Stimulated activated CD4-positive, alpha-beta T cell treated with anti-CD3 and anti-CD28 coated beads, Interleukin-15, amount 100 ng/mL, for 48 hours (primary cell): ENCODE measurements at places on chromosomes 7 and 10.
A peak's percentile ranks its signal among the peaks of the same experiment; 100 is the strongest.

- DNase-seq: no peak
Observed at GRCh38 chr7:15015545-15016314, 113.2 kb upstream of the DGKB start.

GRCh38 chr7:20021831-20022230 lies 195.4 kb downstream of the MACC1 start:
- DNase-seq: no peak

GRCh38 chr7:110095372-110096052 lies 995.4 kb upstream of the LRRN3 start:
- no peak for DNase-seq

DNA sequence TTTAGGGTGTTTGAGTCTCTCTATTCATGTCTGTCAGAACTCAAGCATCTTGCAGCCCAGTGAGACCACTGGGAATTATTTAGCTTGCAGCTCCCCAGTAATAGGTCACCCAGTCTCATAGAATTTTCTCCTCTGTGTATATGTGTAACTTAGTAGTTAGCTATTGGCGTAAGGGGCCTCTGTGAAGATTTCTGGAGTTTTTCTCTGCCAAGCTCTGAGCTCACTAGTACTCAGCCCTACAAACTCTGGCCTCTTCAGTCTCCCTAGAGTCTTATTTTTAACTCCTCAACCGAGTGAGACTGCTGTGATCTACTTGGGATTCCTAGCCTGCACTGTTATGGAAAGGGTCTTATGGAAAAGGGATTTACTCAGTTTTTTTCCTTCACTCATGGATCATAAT lies 90.2 kb downstream of the PPP1R9A start:
- DNase-seq: no peak

DNA sequence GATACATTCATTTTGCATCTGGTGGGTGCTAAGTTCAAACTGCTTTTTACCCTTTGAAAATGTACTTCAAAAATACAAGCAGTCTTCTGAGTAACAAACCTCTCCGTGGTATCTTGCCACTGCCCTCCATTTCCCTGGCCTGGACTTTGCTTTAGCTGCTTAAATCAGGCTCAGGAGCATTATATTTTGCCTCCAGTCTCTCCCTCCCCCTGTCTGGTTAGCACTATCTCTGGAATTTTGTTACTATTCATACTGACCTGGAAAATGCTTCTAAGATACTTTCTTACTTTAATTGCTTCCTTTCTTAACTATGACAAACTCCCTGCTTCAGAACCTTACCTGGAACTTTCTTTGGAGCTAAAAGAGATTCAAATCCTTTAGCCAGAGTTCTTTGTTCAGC lies 369.8 kb downstream of the GFRA1 start:
- DNase-seq: no peak

DNA sequence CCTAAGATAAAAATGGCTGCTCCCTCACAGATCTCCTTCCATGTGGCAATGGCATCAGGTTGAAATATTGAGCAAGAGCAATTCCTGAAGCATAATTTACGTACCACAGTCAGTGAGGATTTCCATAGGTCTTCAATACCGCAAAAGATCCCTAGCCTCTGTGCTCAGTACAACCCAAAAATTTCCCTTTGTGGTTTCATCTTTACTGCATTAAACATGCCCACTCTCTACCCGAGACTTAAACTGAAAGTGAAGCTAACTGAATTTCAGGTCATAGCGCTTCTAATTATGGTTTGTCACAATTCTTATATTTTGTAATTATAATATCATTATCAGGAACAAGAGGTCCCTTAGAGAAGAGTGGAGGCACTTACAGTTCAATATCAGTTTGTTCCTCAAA lies 1071.1 kb downstream of the XPNPEP1 start:
- DNase-seq: no peak

GRCh38 chr7:127798023-127798422 lies 146.0 kb downstream of the SND1 start:
- no peak for DNase-seq

- no peak for DNase-seq
Observed at GRCh38 chr7:66356277-66356721, 151.2 kb downstream of the TPST1 start.

- no peak for DNase-seq
Observed at GRCh38 chr10:98235846-98236245, 32.1 kb downstream of the LOXL4 start.

DNA sequence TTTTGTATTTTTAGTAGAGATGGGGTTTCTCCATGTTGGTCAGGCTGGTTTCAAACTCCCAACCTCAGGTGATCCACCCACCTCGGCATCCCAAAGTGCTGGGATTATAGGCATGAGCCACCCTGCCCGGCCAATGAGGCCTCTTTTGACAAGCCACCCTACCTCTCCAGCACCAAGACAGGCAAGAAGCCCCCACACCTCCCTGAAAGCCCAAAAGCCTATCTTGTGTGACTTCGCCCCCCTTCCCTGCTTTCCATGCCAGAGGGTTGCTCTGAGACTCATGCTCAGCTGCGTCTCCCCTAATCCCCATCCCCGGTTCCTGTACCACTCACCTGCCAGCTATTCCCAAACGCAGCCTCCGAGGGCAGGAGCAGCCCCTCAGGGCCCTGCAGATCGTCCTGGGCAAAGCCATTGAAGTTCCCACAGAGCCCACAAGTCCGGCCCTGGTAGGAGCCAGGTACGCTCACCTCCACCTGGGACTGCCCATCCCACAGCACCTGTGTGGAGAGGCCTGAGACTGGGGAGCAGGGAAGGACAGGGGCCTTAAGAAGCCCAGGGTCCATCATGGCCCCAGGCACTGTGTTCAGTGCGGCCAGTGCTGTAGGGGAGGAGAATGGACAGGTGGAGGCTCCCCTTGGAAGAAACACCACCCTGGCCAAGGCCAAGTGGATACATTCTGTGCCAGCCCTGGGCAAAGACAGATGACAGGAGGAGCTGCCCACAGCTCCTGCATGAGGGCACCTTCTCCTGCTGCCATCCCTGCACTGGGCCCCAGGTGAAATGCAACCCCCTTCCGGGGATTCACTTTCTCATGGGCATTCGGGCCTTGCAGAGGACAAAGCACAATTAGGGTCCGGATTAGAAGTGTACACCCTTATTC lies 15.8 kb downstream of the ATP6V1F start:
- DNase-seq: no peak

DNA sequence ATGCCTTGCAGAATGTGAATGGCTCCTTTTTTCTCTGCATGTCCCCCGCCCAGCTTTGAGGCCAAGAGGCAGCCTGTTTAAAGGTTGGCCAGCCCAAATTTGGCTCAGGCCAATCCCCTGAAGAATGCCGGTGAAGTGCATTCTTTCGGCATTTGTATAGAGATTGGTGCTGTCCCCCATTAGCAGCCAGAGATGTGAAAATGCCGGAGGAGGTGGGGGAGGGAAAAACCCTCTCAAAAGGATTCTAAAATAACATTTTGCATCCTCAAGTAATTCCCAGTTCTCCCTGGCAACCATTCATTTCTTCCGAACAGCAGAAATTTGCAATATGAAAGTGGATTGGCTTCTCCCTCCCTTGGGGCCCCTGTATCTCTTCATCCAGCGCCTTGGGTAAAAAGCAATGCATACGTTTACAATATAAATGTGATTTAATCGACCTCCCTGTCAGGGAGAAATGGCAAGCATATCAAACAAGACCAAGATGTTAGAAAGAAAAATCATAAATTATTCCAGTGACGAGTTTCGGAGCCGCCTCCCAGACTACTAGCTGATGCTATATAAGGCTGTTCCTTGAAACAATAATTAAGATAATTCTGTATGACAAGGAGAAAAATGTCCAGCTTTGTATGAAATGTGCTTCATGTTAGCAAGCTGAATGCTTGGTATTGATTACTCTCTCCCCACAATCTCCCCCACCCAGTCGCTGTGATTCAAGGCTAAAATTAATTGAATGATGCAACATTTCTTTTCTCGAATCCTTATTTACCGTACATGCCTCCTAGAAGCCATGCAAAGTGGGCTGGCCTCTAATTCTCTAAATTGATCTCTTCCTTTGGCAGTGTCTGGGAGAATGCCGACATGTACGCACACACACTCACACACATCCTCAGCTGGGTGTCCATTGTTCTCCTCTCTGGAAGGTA lies 323.7 kb downstream of the RPS24 start:
- no peak for DNase-seq

DNA sequence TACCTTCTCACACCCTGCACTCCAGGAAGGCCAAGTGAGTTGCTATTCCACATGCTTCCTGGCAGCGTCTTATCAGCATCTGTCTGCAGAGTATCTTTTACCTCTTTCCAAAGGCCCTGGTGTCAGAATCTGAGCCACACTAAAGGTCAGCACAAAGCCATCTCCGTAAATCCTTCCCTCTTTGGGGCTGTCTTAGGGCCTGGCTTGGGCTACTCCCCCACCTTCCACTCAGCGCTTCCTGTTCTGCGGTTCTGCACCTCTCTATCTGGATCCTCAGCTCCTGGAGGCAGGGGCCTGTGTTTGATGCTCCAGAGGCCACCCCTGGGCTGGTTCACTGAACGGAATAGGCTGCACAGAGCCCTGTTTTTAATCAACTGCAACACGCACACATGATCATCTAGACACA lies 334.8 kb upstream of the GALNT17 start:
- no peak for DNase-seq

GRCh38 chr7:35975851-35976454 lies 175.1 kb downstream of the SEPTIN7 start:
- peak; percentile 35 for DNase-seq

DNA sequence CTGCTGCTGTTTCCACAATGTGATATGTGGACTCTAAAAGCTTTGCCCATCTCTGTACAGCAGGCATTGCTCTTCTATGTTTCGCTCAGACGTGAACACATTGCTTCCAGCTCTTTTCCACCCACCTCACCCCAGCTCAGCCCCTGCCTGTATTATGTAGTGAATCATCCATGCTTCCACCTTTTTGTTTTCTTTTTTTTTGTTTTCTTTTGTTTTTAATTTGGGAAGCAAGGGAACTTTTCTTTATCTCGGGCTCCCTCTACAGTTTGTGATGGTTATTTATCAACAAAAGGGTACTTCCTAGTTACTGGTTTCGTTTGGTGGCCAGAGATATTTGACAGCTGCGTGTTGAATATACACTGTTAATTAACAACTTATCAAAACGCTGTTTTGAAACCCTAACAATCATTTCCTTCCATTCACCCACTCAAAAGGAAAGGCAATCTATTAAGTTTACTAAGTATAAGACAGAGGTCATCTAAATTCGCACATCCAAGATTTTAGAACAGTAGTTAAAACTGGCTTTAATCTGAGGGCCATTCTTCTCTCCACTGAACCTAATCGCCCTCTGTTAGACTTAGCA lies 127.9 kb upstream of the STK17A start:
- DNase-seq: no peak

GRCh38 chr7:144594580-144594979 lies 191.1 kb upstream of the NOBOX start:
- DNase-seq: no peak

DNA sequence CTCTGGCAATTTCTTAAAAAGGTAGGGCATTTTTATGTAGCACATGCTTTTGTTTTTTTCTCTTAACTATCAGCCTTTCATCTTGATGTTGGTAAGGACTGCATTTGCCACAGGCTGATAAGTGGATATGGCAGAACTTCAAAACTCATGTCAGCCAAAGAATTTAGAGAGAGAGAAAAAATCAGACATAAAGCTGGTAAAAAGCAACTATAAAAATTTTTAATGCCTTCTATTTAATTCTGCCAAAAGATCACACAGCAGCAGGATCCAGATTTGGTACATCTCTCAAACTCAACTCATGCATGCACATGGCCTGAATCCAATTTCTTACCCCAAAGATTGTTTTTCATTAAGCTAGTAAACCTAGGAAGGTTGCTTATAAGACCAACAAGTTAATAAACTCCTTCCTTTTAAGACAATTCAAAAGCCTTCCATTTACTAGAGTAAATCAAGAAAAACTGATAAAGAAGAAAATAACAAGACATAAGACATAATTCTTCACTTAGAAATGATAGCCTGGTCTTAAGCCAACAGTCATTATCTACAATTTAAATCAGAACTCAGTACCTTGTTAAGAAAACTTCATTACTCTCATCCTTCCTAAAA lies 69.3 kb downstream of the GLI3 start:
- DNase-seq: no peak

- DNase-seq: no peak
Observed at GRCh38 chr7:3861941-3862340, 560.9 kb downstream of the SDK1 start.
